Hypothalamus (tissue), 51 donors: ENCODE measurements at places on chromosomes 16 and 17.

- no peak for DNase-seq
Measured at GRCh38 chr16:8583732-8584131, 6.6 kb downstream of the TMEM114 start.

GRCh38 chr17:16971458-16972338 is at the start of gene TNFRSF13B:
Gene TNFRSF13B (minus strand): TSS chr17:16972118. CDS start chr17:16972075, 43 bp downstream.
- DNase-seq: no peak

DNA sequence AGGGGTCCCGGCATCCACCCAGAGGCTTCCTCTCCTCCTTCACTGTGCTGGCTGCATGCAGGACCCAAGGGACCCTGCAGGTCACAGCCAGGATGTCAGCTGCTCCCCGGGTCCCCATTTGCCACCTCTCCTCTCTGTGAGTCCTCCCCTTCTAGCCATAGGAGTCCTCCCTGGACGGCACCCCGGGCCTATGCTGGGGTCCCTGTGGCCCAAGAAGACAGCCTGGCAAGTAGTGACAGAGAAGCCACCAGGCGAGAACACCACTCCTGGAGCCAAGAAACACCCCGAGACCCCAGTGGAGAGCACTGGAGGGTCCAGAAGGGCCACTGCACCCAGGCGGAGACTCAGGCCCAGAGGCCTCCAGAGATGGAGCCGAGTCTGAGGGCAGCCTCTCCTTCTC is 44.1 kb downstream of the LMF1 start:
- DNase-seq: no peak

- DNase-seq: no peak
Measured at GRCh38 chr17:57665128-57665527, 80.0 kb downstream of the CCDC182 start.

DNA sequence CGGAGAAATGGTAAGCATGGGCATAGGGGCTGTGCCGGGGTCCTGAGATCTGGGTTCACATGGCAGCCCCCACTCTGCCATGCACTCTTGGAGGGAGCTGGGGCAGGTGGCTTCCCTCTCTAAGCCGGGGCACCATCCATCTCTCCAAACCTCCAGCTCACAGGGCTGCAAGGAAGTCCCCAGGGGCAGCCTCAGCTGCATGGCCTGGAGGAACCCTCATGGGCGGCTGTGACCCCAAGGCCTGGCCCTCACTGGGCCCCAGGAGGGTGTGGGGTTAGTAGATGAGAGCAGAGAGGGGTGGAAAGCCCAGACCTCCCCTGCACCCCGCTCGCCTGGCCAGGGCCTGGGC is 2.6 kb downstream of the CTRB2 start:
- DNase-seq: no peak

DNA sequence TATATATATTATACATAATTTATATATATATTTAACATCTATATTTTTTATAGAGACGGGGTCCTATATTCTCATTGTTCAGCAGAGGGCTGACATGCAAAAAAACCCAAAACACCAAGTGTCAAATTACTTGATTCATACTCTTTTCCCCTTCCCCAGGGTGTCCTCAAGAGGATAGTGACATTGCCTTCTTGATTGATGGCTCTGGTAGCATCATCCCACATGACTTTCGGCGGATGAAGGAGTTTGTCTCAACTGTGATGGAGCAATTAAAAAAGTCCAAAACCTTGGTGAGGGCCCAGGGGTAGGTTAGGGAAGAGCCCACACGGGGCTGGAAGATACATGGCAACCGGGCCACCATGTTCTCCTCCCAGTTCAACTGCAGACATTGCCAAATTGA is 11.0 kb downstream of the ITGAM start:
- DNase-seq: no peak

DNA sequence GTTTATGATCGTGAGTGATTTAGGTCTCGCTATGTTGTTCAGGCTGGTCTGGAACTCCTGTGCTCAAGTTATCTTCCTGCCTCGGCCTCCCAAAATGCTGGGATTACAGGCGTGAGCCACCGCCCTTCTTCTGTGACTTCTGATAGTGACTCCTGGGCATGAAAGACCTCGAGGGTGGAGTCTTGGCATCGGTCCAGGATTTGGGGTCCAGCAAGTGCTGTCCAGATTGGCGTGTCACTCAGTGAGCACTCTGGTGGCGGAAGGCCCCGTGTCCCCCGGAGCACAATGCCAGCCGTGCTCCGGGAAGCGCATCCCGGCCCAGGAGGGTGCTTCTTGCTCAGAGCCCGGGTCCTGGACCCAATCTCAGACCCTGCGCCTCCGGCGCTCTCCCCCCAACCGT is 6.8 kb downstream of the OR1F1 start:
- no peak for DNase-seq

DNA sequence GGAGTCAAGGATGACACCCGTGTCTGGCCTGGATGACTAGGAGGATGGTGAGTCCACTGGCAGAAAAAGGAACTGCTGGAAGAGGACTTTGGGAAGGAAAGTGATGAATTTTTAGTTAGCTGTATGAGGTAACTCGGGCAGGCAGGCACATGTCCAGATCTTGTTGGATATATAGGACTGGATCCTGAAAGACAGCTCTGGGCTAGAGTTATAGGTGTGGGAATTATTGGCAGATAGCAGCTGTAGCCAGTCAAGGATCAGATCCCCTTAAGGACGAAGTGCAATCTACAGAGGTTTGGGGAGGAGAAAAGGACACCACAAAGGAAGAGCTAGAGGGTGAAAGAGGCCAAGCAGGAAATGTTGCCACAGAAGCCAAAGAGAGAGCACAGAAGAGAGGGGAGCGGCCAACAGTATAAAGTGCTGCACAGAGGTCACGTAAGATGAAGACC is 10.1 kb downstream of the CYB5D1 start:
- no peak for DNase-seq

DNA sequence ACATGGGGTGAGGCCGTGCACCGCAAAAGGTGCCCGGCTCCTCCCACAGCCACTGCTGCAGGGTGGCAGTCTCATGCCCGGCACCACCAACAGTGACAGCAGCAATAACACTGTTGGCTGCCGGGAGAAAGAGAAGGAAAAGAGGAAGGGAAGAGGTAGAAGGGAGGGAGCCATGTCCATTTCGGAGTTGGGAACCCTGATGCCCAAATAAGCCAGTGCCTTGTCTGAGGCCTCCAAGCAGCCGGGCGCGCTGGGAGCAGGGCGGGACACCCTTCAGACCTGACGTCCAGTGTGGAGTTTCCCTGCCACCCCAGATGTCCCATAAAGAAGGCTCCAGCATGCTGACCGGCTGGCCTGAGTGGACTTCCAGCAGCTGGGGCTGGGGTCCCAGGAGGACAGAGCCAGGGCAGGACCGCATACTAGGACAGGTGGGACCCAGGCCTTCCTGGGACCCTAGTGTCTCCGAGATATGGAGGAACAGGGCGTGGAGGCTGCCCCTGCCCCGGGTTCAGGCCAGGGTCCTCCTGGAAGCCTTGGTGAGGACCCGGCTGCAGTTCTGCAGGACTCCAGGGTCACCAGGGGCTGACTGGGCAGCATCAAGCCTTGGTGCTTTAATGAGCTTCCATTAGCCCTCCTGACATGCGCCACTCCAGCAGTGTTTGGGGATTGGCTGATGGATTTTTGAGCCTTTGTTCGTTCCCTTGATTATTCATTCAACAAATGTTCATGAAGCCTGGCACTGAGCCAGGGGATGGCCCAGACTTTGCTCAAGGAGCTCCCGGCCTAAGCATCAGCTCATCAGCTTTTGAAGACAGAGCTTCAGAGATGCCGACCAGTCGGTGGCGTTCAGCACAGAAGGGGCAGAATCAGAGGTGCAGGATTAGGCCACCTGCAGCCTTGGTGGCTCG is 223.6 kb upstream of the CIBAR2 start:
- DNase-seq: no peak

DNA sequence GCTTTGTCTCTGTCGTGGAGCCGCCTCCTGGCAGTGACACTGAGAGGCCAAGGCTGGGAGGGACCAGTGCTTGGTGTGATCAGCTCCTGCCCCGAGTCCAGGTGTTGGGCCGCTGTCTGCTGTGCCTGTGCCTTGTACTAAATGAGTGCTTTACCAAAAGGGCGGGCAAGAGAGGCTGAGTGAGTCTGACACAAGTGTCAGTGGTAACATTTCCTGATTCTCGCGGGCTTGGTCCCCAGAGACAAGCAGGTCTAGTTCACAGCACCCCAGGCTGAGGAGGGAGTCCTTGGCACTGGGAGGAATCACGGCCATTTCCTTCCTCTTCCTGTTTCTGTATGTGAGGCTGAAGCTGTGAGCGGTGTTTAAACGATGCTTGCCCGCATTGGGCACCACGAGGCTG is 30.2 kb downstream of the PLD6 start:
- no peak for DNase-seq

GRCh38 chr16:78675951-78676792 is 576.7 kb downstream of the WWOX start:
- DNase-seq: no peak

DNA sequence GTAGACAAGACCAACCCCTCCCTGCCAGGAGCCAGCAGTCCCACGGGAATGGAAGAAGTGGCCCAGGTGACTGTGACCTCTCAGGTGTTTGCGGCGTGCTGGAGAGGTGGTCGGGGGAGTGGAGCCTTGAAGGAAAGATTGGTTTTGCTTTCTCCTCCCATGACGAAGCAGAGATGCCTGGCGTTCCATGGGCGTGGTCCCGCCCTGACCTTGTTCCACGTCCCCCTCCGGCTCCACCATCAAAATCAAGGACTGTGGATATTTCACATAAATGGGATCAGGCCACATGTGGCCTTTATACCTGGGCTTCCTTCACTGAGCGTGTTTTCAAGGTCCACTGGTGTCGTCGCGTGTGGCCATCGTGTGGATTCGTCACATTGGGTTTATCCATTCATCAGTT is 270.6 kb upstream of the TNRC6C start:
- no peak for DNase-seq

DNA sequence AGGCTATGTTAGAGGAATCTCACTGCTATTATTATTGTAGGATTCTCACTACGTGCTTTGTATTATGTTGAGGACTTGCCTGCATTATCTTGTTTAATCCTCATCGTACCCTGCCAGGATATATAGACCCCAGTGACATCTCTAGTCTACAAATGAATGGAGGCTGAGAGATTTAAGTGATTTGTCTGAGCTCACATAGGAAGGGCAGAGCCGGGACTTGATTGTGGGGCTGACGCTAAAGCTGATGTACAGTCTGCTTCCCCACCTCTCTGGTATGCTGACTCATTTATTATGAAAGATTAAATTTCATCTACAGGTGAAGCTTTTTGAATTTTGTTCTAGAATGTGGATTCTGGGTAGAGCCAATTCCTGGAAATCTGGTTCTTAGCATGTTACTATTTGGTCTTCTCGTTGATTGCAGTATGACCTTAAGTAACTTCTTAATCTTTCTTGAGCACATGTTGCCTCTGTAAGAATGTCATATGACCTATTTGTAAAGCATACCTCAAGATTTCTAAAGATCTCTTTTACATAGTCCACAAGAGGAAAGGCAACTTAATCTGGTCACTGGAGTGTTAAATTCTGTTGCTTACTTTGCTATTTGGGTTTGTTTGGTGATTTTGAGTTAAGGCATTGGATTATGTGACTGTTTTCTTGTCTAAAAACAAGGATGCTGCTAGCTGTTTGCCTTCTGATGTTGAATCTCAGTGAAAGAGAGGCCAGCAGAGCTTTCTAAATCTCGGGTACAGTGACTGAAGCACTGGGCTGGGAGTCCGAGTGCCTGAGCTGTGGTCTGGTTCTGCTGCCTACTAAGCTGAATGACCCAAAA is 12.4 kb downstream of the METTL9 start:
- no peak for DNase-seq

GRCh38 chr17:82056729-82057621 is 5.3 kb downstream of the GPS1 start:
- DNase-seq: no peak

DNA sequence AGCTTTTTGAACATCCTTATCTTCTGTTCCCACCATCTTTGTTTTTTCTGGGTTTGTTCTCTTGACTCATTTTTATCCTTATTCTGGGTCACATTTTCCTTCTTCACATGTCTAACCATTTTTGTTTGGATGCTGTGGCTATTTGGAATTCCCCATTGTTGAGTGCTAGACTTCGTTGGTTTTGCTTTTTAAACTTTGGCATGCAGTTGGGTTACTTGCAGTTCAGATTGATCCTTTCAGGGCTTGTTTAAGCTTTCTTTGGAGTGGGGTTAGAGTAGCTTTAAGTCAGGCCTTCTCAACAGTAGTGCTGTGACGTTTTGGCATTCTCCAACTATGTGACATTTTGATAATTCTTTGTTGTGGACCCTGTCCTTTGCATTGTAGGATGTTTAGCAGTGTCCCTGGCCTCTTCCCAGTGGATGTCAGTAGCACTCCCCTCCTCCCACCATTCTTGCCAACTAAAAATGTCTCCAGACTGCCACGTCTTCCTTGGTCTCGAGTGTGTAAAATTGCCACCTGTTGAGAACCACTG is 21.1 kb downstream of the PRMT7 start:
- no peak for DNase-seq

DNA sequence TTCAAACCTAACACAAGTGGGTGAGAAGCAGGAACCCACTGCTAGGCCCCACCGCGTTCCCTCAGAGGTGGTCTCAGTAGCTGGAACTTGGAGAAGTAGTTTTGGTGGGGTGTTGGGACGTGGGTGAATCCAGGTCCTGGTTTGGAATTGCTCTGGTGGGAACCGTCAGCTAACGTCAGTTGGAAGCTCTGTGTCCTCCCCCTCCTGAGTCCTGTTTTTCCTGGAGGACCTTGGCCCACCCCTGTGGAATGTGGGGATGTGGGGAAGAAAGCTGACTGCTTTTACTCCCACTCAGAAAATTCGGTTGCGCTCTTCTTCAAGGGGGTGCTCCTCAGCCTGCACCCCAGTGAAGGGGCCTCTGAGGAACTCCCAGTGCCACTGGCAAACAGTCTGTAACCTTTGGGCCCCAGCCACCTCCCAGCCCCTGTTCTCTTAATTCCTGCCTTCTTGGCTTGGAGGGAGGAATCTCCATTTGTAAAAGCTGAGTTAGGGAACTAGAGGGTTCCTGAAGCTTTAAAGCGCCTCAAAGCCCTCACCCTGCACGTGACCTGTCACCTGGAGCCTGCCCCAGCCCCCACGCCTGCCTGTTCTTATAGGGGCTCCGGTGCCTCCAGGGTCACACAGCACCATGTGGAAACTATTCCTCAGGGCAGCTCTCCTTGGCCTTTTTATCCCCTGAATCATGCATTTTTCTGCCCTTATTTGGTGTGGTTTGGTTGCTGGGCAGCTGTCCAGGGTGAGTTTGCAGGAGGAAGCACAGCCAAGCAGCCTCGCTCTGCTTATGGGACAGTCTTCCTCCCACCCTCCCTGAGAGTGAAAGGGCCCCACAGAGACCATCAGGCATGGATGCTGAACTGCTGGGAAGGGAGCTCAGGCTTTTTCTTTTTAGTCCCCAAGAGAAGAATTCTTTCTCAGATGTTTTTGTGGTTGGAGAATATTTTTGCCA is 16.2 kb upstream of the NAGLU start:
- peak; percentile 75 for DNase-seq

DNA sequence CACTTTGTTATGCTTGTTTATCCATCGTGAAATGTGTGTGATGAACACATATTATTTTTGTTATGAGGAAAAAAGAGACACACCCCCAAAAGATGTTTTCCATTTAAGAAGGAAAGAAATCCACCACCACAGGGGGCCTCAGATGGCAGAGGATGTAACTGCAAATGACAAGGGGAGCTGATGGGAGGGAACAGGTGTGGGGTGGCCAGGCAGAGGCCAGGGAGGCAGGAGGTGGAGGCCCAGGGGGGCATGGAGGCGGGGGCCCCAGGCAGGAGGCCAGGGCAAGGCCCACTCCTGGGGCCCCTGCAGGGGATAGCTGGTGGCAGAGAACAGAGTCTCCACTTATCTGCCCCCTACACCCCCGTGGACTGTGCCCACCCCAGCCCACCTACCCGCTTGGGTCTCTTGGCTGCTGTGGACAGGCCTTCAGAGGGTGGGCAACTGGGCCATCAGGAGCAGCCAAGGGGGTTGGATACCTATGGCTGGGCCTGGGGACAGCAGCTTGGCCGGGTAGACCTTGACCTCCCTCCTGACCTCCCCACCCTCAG is 28.0 kb downstream of the PPL start:
- DNase-seq: no peak

GRCh38 chr16:28905800-28906372 is 19.2 kb downstream of the RABEP2 start:
- DNase-seq: no peak
